ENCODE measurements at places on chromosomes 4 and X. TPM values are rescaled to one million over a fixed set of nuclear protein-coding genes. Genes with fewer than 3 reads are reported as not detected.

Gene PPP4R3C
- not detected for total RNA-seq

Gene TLR3
- 7.5 TPM for total RNA-seq

Gene SYTL4
- total RNA-seq: 3.1 TPM

Gene ARHGEF38
- not detected for total RNA-seq

Gene CXCL1
- 39.3 TPM for total RNA-seq

Gene PPARGC1A
- 2.3 TPM for total RNA-seq

Gene ETDA
- total RNA-seq: not detected

Gene KLB
- total RNA-seq: not detected

Gene AFP
- total RNA-seq: 0.58 TPM

Gene BEND4
- total RNA-seq: not detected

Gene DCAF12L2
- total RNA-seq: not detected

Gene TAF7L
- not detected for total RNA-seq

Gene GPR50
- not detected for total RNA-seq

Gene MAGEC1
- not detected for total RNA-seq

Gene PLAC1
- 0.93 TPM for total RNA-seq

Gene DIAPH2
- total RNA-seq: 10.4 TPM

Gene TASL
- total RNA-seq: not detected

Gene TMEM154
- total RNA-seq: 2.3 TPM

Gene ZNF827
- 5.3 TPM for total RNA-seq

Gene FAM156A
- total RNA-seq: 9.6 TPM

Gene KLF8
- 0.12 TPM for total RNA-seq

Gene HTRA3
- 9.8 TPM for total RNA-seq

Gene VCX
- not detected for total RNA-seq

Gene CT83
- total RNA-seq: not detected

Gene CYBB
- total RNA-seq: 0.12 TPM

Gene C4orf51
- total RNA-seq: not detected

Gene F11
- total RNA-seq: not detected

Gene CITED1
- not detected for total RNA-seq

Gene INPP4B
- total RNA-seq: 3.9 TPM

Gene CCNA2
- total RNA-seq: 6.0 TPM

Gene HAND2
- 24.9 TPM for total RNA-seq

Gene BTK
- 0.17 TPM for total RNA-seq

Gene DOK7
- not detected for total RNA-seq

Gene SLITRK2
- not detected for total RNA-seq

Gene ZNF718
- total RNA-seq: 2.4 TPM

Gene CYLC1
- total RNA-seq: not detected

Gene HNRNPH2
- total RNA-seq: 39.7 TPM

Gene BMP3
- under 0.01 TPM for total RNA-seq

Gene INTS12
- 9.7 TPM for total RNA-seq

Gene YIPF6
- 12.3 TPM for total RNA-seq

Gene OCIAD2
- total RNA-seq: 6.1 TPM

Gene CACNA1F
- total RNA-seq: not detected

Gene PF4V1
- total RNA-seq: not detected

Gene ADH1A
- total RNA-seq: not detected

Gene GPR119
- total RNA-seq: not detected

Gene MAGEA9B
- not detected for total RNA-seq

Gene MGARP
- total RNA-seq: 16.0 TPM

Gene ADH1B
- 317 TPM for total RNA-seq
